ENCODE measurements at places on chromosomes 2 and 18.

DNA sequence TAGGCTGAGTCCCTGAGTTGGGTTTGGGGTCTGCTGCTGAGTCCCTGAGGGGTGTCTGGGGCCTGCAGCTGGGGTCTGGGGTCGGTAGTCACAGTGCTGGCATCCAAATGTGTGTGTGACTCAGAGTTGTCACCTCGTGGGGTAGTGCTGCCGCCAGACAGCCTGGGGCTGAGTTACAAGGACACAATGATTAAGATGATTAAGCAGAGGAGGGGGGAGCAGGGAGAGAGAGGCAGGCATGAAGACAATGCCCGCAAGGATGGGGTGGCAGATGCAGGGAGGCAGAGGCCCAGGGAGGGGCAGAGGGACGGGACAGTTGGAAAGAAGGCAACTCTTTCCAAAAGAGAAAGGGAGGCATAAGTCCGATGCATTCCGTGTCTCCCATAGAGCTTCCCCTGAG is 120.2 kb downstream of the CELF4 start:
- no peak for DNase-seq

GRCh38 chr18:69123421-69123820 is 277.3 kb upstream of the DOK6 start:
- DNase-seq, result no peak

DNA sequence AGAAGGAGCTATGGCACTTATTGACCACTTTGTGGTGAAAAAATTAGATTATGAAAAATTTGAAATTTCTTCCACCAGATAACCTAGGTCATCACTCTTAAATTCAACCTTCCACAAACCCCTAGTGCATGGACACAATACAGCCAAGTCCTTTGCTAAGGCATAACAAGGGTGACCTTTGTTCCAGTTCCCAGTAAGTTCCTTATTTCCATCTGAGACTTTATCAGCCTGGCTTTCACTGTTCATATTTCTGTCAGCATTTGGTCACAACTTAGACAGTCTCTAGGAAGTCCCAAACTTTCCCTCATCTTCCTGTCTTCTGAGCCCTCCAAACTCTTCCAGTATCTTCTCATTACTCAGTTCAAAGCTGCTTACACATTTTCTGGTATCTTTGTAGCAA is 132.5 kb downstream of the TRABD2A start:
- DNase-seq, result no peak

DNA sequence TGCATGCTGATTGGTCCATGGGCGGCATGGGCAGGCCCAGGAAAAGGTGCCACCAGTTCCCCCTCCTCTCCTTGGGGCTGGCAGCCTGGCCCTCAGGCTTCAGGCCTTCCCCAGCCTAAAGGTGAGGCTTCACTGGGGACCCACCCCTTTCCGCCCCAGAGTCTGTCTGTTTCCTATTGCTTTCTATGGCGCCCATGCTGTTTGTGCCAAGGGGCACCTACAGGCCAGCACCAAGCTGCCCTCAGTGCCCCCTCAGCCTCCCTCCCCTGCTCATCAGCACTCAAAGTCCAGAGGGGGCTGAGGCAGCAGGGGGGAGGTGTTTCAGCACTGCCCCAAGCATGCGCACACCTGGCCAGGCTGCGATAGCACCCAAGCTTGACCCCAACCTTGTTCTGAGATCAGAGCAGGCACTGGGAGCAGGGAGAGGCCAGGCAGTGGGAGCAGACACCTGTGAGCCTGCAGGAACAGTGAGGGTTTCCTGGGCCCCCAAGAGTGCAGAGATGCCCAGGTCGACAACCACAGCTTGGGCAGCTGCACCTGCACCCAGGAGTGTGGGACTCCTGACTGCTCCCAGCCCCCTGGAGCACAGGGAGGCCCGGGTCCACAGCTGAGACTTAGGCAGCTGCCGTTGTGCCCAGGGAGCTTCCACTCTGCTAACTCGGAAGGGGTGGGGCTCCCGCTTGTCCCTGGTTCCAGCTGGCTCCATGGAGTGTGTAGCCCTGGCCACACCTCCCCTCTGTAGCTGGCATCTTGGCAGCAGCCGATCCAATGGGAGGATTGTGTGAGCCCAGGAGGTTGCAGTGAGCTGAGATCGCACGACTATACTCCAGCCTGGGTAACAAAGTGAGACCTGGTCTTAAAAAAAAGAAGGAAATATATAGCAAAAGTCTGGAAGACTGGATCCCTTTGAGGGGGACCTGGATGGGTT is 69.1 kb downstream of the NCAPH start:
- no peak for DNase-seq

DNA sequence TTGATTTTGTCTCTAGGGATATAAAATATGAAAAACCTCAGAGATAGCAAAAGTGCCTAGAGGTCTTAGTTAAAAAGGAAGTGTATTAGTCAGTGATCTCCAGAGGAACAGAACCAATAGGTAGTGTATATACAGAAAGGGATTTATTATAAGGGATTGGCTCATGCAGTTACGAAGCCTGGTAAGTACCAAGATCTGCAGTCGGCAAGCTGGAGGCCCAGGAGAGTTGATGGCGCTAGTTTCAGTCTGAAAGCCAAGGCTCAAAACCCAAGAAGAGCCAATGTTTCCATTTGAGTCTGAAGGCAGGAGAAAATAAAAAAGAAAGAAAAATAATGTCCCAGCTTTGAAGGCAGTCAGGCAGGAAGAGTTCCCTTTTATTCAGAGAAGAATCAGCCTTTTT is 93.3 kb downstream of the COLEC12 start:
- no peak for DNase-seq

DNA sequence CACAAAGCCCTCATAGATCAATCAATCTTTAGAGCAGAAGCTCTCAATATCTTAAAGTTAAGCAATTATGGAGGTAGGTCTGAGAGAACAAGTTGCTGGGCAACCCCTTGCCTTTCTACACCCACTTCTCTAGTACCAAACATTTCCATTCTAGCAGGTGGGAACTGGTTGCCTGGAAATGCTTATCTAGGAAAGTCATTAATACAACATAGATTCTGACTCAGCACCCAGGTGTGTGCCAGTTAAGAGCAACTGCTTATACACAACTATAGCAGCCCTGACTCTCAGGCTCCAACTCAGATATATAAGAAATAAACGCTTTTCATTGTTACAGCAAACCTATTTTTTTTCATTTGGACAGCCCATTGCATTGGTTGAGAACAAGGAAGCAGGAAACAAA is 237.7 kb downstream of the IRS1 start:
- DNase-seq, result no peak

Data from stimulated activated CD4-positive, alpha-beta T cell treated with anti-CD3 and anti-CD28 coated beads, Interleukin-1b, Interleukin-23, amount 100 ng/mL, for 24 hours (primary cell).